ENCODE measurements at places on chromosomes 7 and 10. TPM values are rescaled to one million over a fixed set of nuclear protein-coding genes. Genes with fewer than 3 reads are reported as not detected.

The KLHL7 gene
- total RNA-seq, result 22.7 TPM

The UTF1 gene
- not detected for total RNA-seq

The TBXAS1 gene
- total RNA-seq, result 66.6 TPM

- H3K4me3 ChIP-seq, result no peak overlapping the region
- no peak overlapping the region for H3K27ac ChIP-seq
- H3K36me3 ChIP-seq, result no peaks in the 10 kb centered on the region
Observed at GRCh38 chr7:134705716-134706115, 59.1 kb downstream of the BPGM start.

DNA sequence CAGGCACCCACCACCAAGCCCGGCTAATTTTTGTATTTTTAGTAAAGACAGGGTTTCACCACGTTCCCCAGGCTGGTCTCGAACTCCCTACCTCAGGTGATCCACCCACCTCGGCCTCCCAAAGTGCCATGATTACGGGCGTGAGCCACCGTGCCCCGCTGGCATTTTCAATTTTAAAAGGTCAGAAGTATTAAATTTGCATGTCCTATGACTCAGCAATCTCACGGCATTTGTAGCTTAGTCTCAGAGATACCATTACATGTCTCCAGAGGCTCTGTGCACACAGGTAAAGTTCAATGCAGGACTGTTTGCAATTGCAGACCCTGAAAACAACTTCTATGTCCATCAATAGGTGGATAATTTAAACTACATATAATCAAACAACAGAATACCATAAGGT, 99.2 kb downstream of the DLG5 start:
- H3K27ac ChIP-seq, result no peak overlapping the region
- no peak for DNase-seq
- H3K27me3 ChIP-seq, result no peaks in the 10 kb centered on the region
- no peak overlapping the region for H3K4me3 ChIP-seq
- H3K36me3 ChIP-seq, result peaks cover 37% of the 10 kb centered on the region

DNA sequence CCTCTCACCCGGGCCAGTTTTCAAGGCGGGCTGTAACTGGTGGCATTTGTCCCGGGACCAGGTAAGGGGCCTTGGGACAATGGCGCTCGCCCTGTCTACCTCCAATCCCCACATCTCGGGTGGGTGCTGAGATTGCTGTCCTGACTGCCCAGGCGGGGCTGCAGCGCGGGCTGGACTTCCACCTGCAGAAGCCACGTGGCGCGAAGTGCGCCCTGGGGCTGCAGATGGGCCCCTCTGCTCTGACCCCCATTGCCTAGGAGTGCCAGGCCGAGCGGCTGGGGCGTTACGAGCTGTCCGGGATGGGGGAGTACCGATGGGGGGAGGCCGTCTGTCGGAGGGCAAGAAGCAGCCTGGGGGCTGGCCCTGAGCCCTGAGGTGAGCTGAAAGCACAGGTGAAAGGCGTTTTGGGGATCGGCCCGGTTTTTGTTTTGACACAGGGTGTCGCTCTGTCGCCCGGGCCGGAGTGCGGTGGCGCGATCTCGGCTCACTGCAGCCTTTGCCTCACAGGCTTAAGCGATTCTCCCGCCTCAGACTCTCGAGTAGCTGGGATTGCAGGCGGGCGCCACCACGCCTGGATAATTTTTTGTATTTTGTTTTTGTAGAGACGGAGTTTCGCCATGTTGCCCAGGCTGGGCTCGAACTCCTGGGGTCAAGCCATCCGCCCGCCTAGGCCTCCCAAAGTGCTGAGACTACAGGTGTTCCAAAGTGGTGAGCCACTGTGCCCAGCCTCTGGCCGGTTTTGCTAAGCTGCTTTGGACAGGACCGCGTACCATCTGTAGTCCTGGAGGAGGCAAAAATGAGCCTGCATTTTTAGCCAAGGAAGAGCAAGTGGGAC, at the start of gene SFXN2:
Gene SFXN2, plus strand, starts transcription at position 16 of the 835 bp plus-strand sequence. CDS start 12,001 bp downstream, outside the sequence.
- peak within 1 kb of the TSS; percentile 51 for H3K27ac ChIP-seq
- H3K4me1 ChIP-seq, result peaks cover 12% of the 10 kb centered on the region
- H3K27me3 ChIP-seq, result no peaks in the 10 kb centered on the region
- no peaks in the 10 kb centered on the region for H3K36me3 ChIP-seq

- no peaks in the 10 kb centered on the region for H3K27me3 ChIP-seq
- no peaks in the 10 kb centered on the region for H3K4me1 ChIP-seq
- H3K4me3 ChIP-seq, result no peak overlapping the region
- H3K36me3 ChIP-seq, result no peaks in the 10 kb centered on the region
- no peak overlapping the region for H3K27ac ChIP-seq
Observed at GRCh38 chr10:69651362-69651761, 21.3 kb downstream of the FAM241B start.

The UNCX gene
- not detected for total RNA-seq

The PLXDC2 gene
- 155 TPM for total RNA-seq

The TMEM209 gene
- total RNA-seq, result 9.9 TPM

The NPC1L1 gene
- 2.2 TPM for total RNA-seq

GRCh38 chr7:27202018-27202861, 2.3 kb upstream of the HOXA13 start:
- H3K27ac ChIP-seq, result no peak overlapping the region
- DNase-seq, result no peak
- peaks cover 41% of the 10 kb centered on the region for H3K4me1 ChIP-seq
- no peaks in the 10 kb centered on the region for H3K36me3 ChIP-seq

DNA sequence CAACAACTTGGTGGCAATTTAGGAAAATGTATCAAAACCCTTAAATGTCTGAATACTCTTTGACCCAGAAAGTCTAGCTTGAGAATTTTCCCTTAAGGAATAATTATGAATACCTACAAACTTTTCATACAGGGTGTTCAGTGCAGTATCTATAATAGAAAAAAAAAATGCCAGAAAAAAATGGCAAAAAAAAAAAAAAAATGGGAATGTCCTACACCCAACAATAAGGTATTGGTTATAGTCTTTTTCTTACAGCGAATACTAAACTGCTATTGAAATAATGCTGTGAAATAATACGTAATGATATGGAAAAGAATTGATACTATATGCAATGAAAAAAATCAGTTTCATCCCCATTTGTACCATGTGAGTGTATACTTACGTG, 44.3 kb downstream of the ZNF800 start:
- no peaks in the 10 kb centered on the region for H3K36me3 ChIP-seq
- H3K27ac ChIP-seq, result no peak overlapping the region
- no peak for DNase-seq
- no peaks in the 10 kb centered on the region for H3K27me3 ChIP-seq
- H3K4me3 ChIP-seq, result peak overlapping the region; percentile 60

The FGL2 gene
- 163 TPM for total RNA-seq

The NAT16 gene
- total RNA-seq, result not detected

GRCh38 chr10:90849956-90850749, 7.7 kb downstream of the HTR7 start:
- no peaks in the 10 kb centered on the region for H3K36me3 ChIP-seq
- no peak overlapping the region for H3K4me3 ChIP-seq
- H3K4me1 ChIP-seq, result no peaks in the 10 kb centered on the region
- H3K27me3 ChIP-seq, result no peaks in the 10 kb centered on the region
- no peak overlapping the region for H3K27ac ChIP-seq
